ENCODE measurements at places on chromosomes 3 and 15.
A peak's percentile ranks its signal among the peaks of the same experiment; 100 is the strongest.

DNA sequence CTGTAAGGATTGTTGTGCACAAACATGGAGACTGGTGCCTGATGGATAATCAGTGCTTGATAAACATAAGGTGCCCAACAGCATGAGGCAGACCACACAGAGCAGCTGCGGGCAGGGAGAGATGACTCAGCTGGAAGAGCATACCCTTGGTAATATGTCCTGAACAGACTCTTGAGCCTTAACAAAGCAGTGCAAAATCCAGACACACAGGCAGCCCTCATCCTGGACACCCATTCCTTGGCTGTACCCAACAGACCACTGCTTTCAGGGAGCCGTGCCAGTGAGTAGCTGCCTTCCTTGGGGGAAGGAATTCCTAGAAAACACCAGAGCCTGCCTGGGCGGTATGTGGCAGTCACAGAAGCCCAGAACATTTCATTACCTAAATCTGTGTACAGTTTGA, 156.2 kb downstream of the CLSTN2 start:
- no peak for DNase-seq

- DNase-seq = no peak
These were observed 85.1 kb downstream of the PDCD6IP start for GRCh38 chr3:33883538-33883950.

DNA sequence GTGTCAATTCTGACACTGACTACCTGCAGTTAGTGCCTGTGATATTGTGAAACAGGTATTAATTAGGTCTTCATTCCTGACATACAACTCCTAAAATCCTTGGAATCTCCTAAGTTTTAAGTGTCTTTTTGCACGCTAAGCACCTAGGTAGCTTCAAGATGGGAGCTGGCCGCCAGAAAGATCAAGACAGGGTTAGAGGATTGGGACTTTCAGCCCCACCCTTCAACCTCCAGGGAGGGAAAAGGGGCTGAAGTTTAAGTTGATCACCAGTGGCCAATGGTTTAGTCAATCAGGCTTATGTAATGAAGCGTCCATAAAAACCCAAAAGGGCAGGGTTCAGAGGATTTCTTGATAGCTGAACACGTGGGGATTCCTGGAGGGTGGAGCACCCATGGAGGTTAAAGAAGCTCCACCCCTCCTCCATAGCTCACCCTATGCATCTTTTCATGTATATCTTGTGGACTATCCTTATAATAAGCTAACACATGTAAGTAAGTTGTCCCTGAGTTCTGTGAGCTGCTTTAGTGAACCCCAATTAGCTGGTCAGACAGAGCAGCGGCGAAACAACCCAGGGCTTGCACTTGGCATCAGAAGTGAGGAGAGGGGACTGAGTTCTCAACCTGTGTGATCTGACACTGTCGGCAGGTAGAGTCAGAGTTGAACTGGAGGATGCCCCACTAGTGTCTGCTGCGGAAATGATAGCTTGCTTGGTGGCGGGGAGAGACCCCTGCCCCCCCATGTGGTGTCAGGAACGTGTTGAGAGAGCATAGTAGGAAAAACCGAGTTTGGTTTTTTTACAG, 12.8 kb upstream of the SRP14 start:
- DNase-seq = no peak

- peak; percentile 40 for DNase-seq
These were observed 6.0 kb upstream of the PLCB2 start for GRCh38 chr15:40313531-40314398.

- DNase-seq = no peak
These were observed 191.7 kb downstream of the PDZRN3 start for GRCh38 chr3:73433079-73433478.

DNA sequence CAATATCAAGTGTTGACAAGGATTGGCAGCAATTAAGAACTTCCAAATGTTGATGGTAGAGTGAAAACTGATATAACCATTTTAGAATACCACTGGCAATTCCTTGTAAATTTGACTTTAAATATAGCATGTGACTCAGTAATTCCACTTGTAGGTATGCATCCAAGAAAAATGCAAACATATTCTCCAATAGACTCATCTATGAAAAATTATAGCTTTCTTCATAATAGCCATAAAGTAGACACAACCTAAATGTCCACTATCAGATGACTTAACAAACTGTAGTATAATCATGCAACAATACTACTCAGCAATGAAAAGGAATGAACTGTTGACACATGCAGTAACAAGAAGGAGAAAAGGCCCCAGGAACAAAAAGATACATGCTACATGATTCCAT, 988.1 kb downstream of the FHIT start:
- no peak for DNase-seq

DNA sequence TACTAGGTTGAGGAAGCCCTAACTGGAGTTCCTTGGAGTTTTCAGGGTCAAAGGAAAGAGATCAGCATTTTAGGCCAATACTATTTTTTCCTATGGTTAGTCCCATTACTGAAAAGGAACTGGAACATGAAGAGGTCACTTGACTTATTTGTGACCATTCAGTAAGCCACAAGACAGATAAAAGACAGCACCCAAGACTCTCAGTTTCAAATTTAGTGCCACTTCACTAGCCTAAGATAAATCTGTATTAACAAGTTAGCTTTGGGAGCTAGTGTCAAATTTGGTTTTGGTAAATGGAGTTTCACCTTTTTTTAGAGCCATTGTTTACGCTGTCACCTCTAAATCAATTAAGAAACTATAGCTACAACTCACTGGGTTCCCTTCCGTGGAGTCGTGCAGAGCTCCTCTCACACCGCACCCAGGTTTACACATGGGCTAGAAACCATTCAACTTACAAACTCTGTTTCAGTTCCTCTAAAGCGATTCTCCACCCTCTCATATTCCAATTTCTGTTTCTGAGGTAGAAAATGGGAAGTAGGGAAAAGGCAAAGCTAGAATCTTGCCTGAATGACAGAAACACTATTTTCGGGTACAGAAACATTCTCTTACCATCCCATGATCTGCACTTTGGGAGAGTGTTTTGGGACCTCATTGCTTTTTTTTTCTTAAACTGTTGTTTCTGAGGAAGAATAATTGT, 14.4 kb downstream of the CCDC32 start:
- no peak for DNase-seq

DNA sequence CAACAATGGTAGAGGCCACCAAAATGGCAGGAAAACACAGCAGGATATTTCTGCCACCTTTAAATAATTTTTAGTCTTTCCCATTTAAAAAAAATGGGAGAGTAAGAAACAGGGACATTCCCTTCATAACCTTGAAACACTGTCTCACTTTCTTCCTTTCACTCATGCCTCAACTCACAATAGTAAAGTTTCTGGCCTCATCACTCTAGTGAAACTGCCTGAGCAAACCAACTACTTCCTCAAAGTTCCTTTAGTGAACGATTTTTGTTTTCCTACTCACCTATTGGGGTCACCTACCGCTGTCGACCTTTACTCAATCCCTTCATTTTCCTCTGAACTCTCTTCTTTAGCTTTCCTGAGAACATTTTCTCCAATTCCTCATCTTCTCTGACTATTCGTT, 33.0 kb downstream of the SHC4 start:
- DNase-seq = no peak

DNA sequence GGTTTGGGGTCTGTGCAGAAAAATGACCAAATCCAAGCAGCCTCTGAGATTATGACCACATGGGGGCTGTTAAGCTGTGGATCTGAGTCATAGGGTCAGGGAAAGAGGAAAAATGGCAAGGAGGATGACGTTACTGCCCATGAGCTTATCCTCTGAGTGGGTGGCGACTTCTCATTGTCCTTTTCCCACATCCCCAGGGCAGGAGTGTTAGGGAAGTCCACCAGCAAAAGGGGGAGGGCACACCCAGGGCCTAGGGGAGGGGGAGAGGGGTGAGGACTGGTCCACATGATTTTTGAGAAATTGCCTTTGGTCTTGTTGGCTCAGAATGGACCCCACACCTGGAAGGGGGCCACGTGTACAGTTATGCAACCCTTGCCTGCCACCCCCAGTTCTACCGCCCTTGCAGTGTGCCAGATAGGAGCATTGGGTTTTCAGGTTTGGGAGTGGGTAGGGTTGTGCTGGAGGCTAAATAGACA, 2.6 kb downstream of the CD276 start:
- DNase-seq = no peak

DNA sequence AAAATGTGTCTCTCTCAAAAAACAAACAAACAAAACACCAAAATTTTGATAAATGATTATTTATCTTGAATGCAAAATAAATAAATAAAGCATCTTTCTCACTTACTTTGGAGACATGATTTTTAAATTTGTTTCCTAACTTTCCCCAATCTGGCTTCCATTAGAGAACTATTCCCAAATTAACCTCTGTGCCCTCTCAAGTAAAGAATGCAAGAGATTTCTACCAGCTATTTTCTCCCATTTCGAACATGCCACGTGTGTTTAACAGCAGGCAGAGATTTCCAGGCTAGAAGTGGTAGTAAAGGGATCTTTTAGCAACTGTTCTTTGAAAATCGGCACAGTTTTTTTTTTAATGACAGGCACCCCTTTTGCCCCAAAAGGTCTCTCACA, 269.1 kb downstream of the SHQ1 start:
- DNase-seq = no peak

Measured in NCI-H2107 (cell line).